ENCODE measurements at places on chromosomes 2 and 18.

- DNase-seq = no peak
Observed at GRCh38 chr2:173692068-173692467, 273.1 kb downstream of the SP3 start.

GRCh38 chr18:22470248-22471235 is 52.8 kb upstream of the CTAGE1 start:
- no peak for DNase-seq

DNA sequence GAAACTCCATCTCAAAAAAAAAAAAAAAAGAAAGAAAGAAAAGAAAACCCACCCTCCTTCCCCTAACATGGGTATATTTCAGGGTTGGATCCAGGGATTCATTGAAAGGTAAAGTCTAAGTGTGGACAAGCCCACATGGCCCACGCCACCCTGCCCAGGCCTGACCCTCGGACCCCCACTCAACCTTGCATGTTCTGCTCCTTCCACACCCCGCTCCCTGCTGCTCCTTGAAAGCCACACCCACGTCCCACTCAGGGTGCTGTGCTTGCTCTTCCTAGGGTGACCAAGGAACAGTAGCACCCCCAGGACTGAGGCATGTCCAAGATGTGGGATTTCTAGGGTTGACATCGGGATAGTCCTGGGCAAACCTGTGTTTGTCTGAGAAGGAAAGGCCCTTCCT is 172.7 kb upstream of the MYCN start:
- no peak for DNase-seq

- DNase-seq = no peak
Observed at GRCh38 chr2:111967018-111967417, 68.6 kb downstream of the MERTK start.

DNA sequence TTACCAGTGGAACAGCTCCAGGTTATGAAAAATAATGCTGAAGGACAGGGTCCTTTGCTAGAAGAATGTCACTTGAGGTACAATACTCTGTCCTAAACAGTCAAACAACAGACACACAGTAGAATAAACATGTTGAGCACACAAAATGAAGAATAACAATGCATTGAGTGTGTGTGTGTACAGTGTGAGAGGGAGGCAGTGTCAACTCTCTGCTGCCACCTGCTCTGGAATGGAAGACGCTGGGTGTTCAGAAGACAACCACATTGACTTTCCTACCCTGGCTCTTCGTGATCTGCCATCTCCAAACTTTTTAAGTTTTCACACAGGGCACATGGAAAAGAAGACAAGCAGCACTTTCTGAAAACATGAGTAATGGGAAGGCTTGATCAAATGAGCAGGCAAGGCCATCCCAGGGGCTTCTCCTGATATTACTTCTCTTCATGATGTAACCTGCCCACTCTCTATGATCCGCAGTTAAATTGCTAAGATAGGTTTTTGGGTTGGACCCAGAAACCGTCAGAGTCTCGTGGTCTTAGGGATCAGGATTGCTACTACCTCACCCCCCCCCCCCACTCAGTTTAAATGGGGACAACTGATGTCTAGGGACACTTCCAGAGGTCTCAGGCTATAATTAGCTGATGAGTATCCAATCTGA is 533.2 kb upstream of the TNP1 start:
- no peak for DNase-seq

DNA sequence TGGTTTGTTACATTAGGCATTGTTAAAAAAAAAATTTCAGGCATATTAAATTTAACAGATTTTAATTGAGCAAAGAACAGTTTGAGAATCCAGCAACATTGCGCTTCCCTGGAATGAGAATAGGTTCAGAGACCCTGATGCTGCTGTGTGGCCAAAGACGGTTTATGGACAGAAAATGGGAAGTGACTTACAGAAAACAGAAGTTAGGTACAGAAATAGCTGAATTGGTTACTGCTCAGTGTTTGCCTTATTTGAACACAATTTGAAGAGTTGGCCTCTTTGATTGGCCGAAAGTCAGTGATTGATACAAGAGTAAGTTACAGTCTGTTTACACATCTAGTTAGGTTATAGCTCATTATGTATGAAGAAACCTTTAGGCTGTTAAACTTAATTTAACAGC is 6.0 kb upstream of the NEDD4L start:
- DNase-seq = no peak

DNA sequence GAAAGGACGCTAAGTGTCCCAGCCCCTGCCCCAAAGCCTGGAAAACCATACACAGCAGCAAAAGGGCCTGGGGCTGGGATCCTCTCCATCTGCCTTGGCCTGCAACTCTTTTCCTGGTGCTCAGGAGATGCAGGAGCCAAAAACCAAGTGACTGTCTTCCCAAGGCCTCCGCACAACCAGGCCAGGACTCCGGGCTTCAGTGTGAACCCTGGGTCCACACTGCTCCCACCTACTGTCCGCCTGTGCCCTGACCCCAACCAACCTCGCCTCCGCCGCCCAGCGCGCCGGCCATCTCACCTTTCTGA is 1.1 kb downstream of the FEV start:
- no peak for DNase-seq

- no peak for DNase-seq
Observed at GRCh38 chr2:84857566-84857965, 23.3 kb downstream of the TRABD2A start.

All from LoVo (cell line).